ENCODE measurements at places on chromosomes 12 and 14. TPM values are rescaled to one million over a fixed set of nuclear protein-coding genes. Genes with fewer than 3 reads are reported as not detected.

Gene ESPL1
- polyA plus RNA-seq, result 6.9 TPM

Gene AVPR1A
- polyA plus RNA-seq, result not detected

Gene ETFBKMT
- 1.6 TPM for polyA plus RNA-seq

Gene PPP4R4
- polyA plus RNA-seq, result 2.5 TPM

Gene MYH6
- polyA plus RNA-seq, result not detected

Gene LRTM2
- not detected for polyA plus RNA-seq

Gene ISCA2
- 51.9 TPM for polyA plus RNA-seq

Gene INHBC
- 0.10 TPM for polyA plus RNA-seq
